ENCODE measurements at places on chromosomes 5 and 9.

DNA sequence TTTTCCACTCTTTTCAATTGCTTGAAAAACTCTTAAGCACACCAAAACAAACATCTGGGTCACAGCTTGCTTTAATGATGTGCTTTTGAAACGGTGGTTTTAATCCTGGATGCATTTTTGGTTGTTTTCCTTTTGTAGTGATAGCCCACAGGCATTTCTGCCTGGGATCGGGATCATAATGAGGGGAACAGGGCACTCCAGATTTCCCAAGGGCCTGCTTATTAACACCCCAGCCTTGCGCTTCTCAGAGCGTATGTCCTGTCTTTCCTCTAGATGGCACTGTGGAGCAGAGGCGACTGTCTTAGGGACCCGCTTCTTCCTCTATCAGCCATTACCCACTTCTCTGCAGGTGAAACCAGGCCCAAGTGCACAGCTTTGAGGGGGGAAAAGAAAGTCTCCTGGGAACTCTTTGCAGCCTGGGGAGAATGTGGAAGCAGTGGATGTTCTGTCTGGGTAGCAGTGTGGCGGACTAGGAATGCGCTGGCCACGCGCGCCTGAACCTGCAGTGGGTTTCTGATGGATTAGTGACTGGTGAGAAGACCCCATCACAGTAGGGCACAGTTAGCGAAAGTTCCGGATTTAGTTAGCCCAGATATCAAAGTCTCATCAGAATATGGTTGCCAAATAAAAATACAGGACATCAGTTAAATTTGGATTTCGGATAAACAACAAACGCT lies 190.1 kb downstream of the GNA14 start:
- peak; percentile 43 for DNase-seq

- peak; percentile 55 for DNase-seq
Measured at GRCh38 chr9:133701321-133701980, 36.7 kb downstream of the SARDH start.

GRCh38 chr5:180611140-180611850 lies 20.0 kb upstream of the SCGB3A1 start:
- no peak for DNase-seq

GRCh38 chr5:113230711-113231652 lies 203.8 kb downstream of the TSSK1B start:
- DNase-seq: no peak

DNA sequence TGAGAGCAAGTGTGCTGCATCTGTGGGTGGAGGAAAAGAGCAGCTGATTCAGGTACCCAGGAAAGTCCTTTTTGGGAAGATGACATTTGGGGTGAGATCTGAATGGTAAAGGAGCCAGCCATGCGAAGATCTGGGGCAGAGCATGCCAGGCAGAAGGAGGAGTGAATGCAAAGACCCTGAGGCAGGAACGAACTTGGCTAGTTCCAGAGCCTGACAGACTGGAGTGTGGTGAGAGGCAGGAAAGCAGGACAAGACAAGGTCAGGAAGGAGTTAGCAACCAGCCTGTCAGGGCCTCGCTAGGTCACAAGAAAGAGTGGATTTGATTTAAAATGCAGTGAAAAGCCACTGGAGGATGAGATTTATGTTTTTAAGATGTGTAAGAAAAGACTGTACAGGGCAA lies 28.2 kb downstream of the RGS7BP start:
- DNase-seq: no peak

- DNase-seq: no peak
Measured at GRCh38 chr5:58235299-58235698, 224.6 kb downstream of the PLK2 start.

GRCh38 chr9:70817311-70817710 lies 304.1 kb downstream of the TRPM3 start:
- no peak for DNase-seq

GRCh38 chr9:16333691-16334090 lies 536.8 kb downstream of the BNC2 start:
- no peak for DNase-seq

GRCh38 chr9:98570663-98571440 lies 137.9 kb downstream of the GABBR2 start:
- DNase-seq: no peak

- no peak for DNase-seq
Measured at GRCh38 chr9:129875687-129876395, 40.6 kb downstream of the USP20 start.

DNA sequence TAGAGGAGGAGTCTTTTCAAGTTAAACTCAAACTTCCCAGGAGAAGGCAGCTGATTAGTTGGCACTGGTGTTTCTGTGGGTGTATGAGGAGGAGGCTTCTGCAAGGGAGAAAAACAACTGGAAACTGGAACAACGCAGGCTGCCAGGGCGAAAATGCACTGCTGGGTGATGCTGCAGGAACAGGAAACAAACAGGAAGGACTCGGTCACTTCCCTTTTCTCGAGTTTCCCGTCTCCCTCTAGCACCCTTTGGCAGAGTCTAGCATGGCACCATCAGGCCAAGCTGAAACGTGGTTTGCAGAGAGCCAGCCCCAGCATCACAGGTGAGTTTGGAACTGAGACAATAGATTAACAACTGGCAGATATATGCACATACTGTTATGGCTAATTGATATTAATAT lies 77.5 kb upstream of the CAST start:
- DNase-seq: no peak

DNA sequence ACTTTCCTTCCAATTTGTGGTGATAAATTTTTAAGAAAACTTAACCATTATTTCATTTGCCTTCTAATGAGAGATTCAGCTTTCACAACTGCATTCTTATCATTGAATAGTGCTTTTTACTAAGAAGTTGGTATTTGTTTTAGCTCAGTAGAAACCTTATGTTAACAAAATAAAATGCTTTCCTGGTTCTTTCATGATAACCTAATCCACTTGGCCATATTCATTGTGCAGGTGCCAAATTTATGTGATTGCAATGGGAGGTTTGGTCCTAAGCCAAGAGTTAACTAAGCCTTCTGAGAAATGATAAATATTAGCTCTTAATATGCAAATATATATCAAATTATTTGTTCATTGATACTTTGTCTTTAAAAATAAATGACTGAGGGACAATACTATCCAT lies 141.1 kb upstream of the TLE4 start:
- DNase-seq: no peak

GRCh38 chr5:157903117-157903450 lies 44.1 kb upstream of the CLINT1 start:
- DNase-seq: no peak

DNA sequence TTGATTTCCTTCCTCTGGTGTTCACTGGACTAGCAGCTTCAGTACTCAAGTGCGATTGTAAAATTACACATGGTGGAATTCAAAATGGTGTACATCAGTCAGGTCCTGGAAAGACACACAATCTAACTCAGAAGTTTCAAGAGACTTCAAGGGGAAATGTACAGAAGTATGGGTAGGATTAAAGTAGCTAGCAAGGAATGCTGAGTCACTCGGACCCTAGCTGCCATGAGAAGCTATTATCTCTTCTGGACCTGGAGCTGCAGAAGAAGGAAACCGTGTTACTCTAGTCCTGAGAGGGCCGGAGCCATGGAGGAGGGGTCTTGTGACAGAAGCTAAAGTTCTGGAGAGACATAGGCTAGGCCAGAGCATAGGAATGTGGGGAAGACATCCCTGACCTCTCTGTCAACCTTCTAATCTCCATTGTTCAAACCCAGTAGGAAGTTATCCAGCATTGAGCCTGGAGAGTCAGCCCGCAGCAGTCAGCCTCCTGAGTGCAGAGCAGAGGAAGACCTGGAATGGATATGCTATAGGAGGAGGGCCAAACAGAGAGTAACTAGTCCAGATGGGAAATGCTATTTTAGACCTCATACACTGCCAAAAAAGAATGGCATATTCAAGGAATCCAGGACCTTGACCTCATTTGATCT lies 84.3 kb downstream of the GHR start:
- DNase-seq: no peak

GRCh38 chr5:109819878-109820277 lies 130.2 kb downstream of the MAN2A1 start:
- DNase-seq: no peak

DNA sequence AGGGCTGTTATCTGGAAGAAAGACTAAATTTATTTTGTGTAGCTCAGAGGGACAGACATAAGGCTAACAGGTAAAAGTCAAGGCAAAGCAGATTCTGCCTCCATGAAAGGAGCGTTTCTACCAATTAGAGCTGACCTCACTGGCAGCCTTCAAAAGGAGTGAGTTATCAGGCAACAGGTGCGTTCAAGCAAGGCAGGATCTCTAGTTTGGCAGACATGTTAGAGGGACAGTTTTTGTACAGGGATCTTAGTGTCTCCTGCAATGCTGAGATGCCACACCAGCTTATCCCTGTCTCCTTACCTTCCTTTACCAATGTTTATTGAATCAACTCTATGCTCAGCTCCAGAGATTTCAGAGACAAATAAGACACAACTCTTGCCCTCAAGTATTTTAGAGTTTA lies 73.8 kb downstream of the NRG2 start:
- no peak for DNase-seq

- no peak for DNase-seq
Measured at GRCh38 chr9:114174876-114175771, 19.8 kb downstream of the COL27A1 start.

DNA sequence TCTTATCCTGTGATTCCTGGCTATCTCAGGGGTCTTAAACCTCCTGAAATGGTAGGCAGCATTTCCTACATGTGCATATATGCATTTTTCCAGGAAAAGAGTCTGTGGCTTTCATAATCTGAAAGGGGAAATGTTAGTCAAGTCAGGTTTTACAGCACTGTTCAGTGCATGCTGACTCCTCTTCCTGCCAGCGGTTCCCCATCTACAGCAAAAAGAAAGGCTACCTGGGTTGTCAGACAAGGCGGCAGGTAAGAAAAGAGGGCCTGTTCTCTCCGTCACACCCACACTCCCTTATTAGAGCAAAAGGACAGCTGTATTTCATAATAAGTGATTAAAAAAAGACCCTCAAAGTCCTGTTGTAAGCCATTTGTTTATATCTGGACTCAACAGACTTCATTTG lies 4.3 kb upstream of the SPATA6L start:
- no peak for DNase-seq

GRCh38 chr9:16773116-16773515 lies 97.4 kb downstream of the BNC2 start:
- DNase-seq: no peak

DNA sequence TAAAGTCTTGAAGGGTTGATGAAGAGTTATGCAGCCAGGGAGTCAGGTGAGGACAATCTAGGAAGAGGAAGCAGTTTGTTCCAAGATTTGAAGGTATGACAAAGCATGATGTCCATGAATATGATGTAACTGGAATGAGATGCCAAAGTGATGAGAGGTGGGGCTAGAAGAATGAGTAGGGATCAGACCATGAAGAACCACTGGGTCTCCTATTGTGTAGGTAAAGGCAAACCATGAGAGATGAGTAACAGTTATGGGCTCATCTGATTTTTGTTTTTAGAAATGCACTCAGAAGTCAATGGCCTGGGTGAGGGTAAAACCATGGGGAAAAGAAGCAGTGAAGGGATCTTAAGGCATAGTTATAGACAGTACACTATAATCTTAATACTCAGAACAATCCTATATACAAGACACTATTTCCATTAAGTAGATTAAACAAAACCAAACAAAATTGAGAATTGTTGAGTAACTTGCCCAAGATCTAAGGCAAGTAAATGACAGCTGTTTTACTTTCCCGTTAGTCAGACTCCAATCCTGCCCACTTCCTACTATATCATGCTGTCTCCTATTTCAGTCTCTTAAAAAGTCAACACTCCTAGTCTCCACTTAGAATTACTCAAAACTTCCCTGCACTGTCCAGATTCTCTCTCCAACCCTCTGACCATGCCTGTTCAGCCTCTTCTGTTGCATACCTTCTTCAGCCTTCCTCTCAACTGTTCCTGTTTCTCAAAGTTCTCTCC lies 393.8 kb upstream of the MEF2C start:
- no peak for DNase-seq

DNA sequence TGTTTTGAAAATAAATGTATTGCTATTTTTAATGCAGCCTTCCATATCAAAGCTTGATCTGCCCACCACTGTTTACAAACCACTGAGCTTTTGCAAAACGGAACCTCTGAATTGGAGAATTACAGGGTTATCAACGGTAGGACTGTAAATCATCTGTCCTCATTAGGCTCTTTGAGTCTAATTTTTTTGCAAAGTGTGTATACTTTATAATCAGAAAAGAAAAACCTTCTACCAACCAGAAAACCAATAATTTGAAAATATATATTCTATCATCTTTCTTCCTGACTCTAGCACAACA lies 6.8 kb upstream of the SLC2A8 start:
- no peak for DNase-seq

DNA sequence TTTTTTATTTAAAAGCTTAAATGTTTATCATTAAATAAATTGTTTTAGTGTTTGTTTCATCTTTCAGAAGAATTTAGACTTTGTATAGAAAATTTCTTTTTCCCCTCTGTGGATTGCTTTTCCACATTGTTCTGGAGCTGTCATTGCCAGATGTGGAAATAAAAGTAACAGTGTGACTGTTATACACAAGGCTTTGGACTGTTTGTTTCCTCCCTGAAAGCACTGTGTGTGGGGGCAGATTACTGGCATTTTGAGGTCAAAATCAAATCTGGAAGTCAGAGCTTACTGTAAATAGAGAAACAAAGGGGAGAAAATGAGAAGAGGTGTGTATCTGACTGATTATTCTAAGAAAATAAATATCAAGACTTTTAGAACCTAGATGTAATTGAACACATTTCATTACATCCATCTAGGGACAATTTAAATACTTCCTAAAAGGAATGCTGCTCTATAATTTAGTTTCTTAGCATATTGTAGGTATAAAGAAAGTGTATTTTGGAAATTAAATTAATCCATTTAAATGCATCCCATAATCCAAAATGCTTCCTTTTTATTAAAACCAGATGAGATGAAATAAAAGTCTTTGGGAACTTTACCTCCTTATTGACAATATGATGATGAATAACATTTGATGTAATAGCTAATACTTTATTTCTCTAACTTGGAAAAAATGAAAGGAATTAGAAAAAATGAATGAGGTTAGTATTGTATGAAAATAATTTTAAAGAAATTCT lies 51.9 kb downstream of the ERCC6L2 start:
- DNase-seq: no peak

DNA sequence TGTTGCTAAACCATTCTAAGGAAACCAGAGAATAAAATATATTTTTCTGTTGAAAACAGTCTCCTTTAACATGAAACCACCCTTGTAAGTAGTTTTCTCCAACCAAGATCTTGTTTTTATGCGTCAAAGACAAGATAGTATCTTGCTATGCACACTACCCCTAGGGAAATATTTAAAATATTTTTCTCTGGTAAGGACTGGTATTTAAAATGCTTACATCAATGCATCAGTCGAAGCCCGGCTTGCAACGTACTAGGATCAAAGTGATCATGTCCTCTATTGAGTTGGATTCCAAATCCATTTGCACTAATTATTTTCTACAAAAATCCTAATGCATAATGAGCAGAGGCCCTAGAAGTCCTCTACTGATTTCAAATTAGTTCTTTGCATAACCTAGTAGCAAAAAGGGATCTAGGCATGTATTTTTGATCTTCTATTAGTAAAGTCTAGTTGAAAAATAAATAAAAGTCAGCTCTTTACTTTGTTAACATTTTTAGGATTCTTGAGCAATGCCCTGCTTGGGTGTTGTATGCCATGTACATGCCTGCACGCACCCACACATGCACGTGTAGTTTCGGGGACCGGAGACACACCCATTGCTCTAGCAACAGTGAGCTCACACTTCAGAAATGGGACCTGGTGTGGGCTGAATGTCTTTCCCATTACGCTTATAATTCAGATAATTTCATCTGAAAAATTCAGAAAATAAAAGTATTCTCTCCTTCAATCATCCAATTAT lies 165.0 kb upstream of the GPR151 start:
- DNase-seq: no peak

Data from stimulated activated CD4-positive, alpha-beta T cell treated with anti-CD3 and anti-CD28 coated beads, Interleukin-2, amount 100 ng/mL, for 4 hours (primary cell).